Keratinocyte (primary cell): ENCODE measurements at places on chromosomes 6 and 20.

GRCh38 chr20:62736407-62737071 is 27.9 kb downstream of the NTSR1 start:
- DNase-seq, result no peak

- DNase-seq, result no peak
These were observed 91.9 kb downstream of the FAM217A start for GRCh38 chr6:3987053-3987452.

DNA sequence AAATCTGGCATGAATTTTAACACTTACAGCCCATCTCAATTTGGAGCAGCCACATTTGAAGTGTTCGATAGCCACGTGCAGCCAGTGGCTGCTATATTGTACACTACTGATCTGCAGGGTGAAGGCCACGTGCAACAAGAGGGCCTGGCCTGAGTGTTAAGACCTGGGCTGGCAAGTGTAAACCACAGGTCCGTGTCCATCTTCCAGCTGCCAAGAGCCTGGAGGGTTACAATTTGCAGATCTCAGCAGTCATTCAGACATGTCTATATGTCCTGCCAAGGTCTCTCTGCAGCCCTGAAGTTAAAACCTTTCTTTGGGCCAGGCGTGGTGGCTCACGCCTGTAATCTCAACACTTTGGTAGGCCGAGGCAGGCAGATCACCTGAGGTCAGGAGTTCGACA is 14.1 kb downstream of the SGK2 start:
- DNase-seq, result no peak

DNA sequence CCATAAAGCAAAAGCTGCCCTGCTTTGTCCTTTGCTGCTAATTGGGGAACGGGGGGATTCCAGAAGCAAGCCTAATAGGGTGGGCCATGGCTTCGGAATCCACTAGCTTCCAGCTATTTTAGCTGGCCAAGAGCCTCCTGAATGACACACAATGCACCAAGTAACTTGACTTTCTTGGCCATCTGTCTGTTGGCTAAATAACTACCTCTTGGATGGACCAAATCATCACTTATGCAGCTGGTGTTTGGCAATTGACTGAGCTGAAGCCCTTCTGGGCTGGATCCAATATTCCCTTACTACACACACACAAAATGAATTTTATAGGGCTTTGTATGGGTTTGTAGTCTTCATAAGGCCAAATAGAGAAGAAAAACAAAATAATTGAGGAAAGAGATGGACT is 8.8 kb upstream of the CBLN4 start:
- DNase-seq, result no peak

GRCh38 chr6:147001621-147002020 is 202.6 kb upstream of the STXBP5 start:
- DNase-seq, result no peak

DNA sequence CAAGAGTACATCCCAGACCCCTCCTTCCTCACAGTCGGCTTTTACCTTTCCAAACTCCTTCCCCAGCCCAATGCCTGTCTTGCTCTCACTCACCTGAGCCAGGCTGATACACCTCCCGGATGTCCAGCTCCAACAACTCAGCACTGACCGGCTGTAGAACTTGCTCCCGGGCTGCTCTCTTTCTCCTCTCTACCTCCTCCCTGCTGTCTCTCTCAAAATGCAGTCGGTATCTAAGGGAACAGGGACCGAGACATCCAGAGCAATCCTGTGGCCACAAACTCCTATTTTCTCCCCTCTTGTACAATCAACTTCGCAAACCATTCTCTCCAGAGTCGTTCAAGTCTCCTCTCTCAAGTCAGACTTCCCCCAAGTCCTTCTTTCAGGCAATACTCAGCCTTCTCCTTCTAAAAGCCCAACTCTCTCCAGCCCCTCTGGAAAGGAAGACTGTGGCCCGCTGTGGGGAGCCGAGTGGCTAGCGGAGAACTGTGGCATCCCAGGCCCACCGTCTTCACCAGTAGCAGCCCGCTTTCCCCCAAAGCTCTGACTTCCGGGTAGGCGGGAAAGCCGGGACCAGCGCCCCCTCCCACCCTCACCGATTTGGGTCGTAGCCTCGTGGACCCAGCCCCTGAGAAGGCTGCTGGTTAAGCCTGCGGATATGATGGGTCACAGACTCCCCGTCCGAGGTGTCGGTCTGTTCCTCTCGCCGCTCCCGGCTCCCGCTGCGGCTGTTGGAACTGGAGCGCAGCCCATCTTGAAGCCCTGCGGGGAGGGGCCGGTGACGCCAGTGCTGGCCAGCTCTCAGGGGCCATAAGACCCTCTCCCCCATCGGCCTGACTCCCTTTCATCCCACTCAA is 1.1 kb downstream of the GNL1 start:
- no peak for DNase-seq

DNA sequence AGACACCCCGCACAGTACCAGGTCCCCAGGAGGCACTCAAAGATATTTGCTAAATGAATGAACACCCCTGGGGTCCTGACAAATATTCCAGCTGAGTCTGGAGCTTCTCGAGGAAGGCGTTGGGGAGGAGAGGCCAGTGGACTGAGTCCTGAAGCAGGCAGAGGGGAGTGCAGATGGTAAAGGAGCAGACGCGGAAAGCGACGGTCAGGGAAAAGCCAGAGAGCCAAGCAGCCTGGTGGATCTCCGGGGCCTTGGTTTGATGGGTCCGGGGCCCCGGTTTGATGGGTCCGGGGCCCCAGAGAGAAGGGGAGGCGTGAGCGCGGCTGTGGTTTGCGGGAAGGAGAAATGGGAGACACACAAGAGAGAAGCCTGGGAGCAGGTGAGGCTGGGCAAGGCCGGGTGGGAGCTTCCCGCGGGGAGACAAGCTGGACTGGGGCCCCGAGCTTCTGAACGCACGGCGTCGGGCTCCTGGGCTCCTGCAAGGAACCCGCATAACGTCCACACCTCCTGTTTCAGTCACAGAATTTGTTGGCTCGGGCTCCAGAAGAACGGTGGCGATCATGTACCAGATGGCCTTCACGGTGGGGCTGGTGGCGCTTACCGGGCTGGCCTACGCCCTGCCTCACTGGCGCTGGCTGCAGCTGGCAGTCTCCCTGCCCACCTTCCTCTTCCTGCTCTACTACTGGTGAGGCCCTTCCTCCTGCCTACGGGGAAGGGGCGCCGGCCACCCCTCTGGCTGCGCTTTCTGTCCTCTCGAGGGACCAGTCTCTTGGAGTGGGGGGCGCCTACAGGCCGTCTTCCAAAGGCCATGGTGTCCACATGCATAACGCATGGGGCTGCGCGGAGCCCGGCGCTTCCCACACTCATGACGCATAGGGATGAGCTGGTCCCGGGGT is 12.1 kb downstream of the SLC22A1 start:
- no peak for DNase-seq

- no peak for DNase-seq
These were observed 351.6 kb upstream of the CNR1 start for GRCh38 chr6:88517737-88518136.

GRCh38 chr20:23917024-23917725 is 37.6 kb upstream of the CST5 start:
- DNase-seq, result no peak
